NCI-H2029 (cell line): ENCODE measurements at places on chromosomes 16 and 17.
A peak's percentile ranks its signal among the peaks of the same experiment; 100 is the strongest.

- no peak for DNase-seq
Observed at GRCh38 chr16:25270577-25270976, 12.9 kb upstream of the ZKSCAN2 start.

DNA sequence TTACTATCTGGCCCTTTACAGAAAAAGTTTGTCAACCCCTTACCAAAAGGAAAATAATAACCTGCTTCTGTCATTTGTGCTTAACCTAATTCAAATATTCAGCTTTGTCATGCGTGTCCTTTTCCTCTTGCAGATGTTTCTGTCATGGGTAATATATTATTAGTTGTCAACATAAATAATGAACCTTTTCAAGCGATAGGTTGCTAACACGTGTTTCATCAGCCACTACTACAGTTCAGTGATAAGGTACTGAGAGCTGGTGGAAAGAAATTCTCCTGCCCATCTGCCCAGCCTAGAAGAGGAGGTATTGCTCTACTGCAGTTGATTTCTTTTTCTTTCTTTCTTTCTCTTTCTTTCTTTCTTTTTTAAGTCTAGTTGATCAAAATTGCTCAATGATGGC lies 12.0 kb upstream of the SRSF1 start:
- DNase-seq, result no peak

GRCh38 chr17:62925267-62925836 lies 40.7 kb upstream of the TANC2 start:
- no peak for DNase-seq

GRCh38 chr17:73747221-73748002 lies 103.2 kb upstream of the SDK2 start:
- DNase-seq, result peak; percentile 91

DNA sequence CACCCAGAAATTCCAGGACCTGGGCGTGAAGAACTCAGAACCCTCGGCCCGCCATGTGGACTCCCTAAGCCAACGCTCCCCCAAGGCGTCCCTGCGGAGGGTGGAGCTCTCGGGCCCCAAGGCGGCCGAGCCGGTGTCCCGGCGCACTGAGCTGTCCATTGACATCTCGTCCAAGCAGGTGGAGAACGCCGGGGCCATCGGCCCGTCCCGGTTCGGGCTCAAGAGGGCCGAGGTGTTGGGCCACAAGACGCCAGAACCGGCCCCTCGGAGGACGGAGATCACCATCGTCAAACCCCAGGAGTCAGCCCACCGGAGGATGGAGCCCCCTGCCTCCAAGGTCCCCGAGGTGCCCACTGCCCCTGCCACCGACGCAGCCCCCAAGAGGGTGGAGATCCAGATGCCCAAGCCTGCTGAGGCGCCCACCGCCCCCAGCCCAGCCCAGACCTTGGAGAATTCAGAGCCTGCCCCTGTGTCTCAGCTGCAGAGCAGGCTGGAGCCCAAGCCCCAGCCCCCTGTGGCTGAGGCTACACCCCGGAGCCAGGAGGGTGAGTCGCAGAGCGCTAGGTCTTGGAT lies 261.5 kb downstream of the SEC14L1 start:
- no peak for DNase-seq

DNA sequence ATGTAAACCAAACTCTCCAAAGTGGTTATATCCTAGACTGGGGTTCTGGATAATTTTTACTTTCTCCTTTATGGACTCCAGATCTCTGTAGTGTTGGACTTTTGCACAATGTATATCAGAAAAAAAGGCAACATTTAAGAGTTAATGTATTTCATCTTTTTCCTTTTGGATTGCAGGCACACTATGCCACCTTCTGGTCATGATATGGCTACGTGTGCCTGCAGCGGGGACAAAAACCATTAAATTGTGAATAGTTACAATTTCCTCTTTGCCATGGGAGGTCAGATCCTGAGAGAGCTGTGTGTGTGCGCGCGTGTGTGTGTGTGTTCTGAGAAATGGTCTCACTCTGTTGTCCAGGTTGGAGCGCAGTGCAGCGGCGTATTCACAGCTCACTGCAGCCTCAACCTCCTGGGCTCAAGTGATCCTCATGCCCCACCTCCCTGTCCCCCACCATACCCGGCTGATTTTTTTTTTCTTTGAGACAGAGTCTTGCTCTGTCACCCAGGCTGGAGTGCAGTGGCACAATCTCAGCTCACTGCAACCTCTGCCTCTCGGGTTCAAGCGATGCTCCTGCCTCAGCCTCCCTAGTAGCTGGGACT lies 4.3 kb upstream of the SGF29 start:
- no peak for DNase-seq

GRCh38 chr16:28130099-28131088 lies 66.9 kb upstream of the GSG1L start:
- no peak for DNase-seq

DNA sequence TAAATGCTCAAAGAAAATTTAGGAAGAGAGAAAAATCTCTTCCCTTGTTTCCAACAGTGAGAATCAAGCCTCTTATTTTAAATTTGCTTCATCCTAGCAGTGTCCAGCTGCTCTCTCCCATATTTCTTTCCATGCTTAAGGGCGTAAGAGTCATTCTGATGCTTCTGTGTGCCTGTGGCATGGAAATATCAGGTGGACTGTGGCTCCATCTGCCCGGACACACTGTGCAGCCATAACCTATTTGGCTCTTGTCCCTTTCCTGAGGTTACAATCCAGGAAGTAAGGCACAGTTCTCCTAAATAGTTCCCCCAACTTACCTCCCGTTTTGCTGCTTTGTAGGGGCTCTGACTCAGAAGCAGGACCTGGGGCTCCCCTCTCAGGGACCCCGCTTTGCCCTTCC lies 6.3 kb upstream of the KRT222 start:
- no peak for DNase-seq

DNA sequence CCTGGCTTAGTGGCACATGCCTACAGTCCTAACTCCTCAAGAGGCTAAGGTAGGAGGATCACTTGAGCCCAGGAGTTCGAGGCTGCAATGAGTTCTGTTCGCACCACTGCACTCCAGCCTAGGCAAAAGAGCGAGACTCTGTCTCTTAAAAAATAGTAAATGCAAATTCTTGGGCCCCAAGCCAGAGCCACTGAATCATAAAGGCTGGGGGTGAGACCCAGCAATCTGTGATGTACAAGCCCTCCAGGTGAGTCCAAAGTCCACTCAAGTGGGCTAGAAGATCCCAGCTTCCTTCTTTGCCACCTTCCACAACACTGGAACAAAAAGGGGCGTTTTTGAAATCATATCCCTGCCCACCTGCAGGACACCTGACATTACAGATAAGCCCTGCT lies 16.9 kb downstream of the TRIM25 start:
- no peak for DNase-seq

- DNase-seq, result no peak
Observed at GRCh38 chr16:65429504-65430181, 307.8 kb upstream of the CDH11 start.

DNA sequence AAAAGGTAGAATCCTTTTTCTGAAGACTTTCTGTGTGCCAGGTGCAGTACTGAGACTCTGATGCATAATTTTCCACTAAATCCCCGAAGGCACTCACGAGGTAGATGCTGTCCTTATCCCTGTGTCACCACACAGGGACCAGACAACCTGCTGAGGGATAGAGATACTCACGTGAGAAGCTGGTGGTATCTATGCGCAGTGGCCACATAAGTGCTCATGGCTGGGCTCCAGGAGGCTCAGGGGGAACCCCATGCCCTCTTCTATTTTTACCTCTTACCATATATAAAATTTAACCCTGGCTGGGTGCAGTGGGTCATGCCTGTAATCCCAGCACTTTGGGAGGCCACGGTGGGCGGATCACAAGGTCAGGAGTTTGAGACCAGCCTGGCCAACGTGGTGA lies 38.3 kb downstream of the NT5M start:
- DNase-seq, result no peak

DNA sequence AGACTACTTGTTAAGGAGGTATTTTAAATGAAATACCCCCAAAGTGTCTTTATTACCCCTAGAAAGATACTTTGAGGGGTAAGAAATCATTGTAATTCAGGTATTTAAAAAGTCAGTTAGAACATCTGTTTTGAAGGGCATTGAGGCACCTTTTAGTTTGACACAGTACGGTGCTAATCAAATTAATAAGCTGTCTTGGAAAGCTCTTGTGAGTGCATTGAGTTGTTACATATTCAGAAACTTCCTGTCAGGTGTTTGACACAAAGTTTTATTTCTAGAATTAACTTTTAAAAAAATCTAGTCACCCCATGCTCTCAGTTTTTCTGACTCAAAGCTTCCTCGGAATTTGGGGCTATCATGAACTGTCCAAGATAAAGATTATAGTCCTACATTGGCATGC lies 4.6 kb downstream of the RBBP6 start:
- DNase-seq, result no peak

- DNase-seq, result no peak
Observed at GRCh38 chr16:53753431-53753830, 49.5 kb downstream of the FTO start.

- no peak for DNase-seq
Observed at GRCh38 chr17:1480747-1481465, 11.6 kb downstream of the MYO1C start.

DNA sequence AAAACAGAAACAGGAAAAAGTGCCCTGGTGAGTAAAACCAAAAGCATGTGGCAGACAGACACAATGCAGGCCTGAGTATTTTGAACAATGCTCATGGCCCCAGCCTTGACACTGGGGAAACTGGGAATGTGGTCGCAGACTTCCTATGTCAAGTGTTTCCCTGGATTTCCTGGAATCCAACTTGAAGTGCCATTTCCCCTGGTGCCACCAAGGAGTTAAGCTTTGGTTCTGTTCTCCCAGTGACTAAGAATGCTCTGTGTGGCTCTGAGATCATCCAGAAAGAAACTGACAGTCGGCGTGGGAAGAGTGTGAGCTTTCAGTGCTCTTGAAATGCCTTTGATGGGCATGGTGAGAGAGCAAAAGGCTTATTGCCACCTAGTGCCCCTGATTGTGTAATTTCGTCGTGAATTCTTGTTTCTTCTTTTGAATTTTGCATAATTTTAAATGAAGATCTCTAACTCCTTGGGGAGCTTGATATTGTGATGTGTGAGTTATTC lies 96.0 kb downstream of the YPEL2 start:
- no peak for DNase-seq

- peak; percentile 15 for DNase-seq
Observed at GRCh38 chr17:49508061-49508865, 13.2 kb downstream of the NGFR start.

GRCh38 chr17:72359274-72359673 lies 238.5 kb downstream of the SOX9 start:
- DNase-seq, result no peak

DNA sequence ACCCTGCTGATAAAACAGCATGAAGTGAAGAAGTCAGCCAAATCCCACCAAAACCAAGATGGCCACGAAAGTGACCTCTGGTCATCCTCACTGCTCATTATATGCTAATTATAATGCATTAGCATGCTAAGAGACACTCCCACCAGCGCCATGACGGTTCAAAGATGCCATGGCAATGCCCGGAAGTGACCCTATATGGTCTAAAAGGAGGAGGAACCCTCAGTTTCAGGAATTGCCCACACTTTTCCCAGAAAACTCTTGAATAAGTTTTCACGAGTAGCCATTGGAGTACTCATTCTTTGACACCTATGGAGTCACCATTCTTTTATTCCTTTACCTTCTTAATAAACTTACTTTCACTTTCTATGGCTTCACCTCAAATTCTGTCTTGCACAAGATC lies 44.3 kb downstream of the GSG1L start:
- DNase-seq, result no peak

GRCh38 chr16:85518398-85519049 lies 94.6 kb upstream of the GSE1 start:
- DNase-seq, result no peak

DNA sequence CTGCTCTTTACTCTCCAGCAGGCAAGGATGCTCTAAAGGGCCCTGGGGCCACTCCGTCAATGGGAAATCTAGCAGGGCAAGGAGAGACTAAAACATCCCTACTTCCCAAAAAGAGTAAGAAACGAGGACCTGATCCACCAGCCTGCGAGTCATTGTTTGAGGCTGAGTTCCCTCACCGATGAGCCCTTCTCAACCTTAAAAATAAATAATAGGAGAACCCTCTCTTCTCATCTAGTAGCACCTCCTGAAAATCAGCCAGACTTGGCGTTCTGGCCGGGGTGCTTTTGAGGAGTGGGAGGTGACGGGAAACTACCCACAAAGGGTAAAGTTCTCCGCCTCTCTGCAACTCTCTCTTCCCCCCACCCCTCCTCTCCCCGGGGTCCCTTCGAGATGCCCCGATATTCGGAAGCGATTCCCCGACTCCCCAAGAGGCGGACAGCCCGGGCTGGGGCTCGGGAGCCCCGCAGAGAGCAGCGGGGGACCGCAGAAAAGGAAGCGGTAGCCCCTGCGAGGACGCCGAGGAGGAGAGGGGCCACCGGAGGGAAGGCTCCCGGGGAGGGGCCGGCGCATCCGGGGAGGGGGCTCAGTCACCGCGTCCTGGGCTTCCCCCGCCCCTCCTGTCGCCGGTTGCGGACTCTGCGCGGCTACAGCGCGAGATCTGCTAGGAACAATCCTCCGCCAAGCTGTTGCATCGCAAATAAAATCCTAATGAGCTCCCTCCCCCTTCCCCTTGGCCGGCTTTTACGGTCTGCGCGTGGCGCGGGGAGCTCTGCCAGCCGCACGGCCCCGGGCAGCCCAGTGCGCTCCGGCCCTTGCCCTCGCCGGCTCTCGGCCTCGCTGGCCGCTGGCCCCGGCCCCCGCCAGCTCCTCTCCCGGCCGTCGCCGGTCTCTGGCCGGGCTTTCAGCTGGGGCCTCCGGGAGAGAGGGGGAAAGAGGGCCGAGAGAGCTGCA lies 1.3 kb downstream of the HOXB9 start:
- no peak for DNase-seq

DNA sequence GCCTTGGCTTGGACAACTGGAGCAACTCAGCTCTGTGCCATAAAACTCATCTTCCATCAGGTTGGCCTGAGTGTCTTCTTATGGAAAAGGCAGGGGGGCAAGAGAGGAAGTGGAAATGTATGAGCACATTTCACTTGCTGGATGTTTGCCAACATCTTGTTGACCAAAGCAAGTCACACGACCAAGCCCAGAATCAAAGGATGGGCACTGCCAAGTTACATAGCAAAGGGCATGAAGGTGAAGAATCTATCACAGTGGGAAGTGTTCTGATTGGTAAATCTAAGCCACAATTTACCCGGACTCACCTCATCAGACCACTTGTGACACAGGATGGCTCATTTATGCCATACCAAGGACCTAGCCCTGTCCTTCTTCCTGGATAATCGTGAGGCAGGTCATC lies 310.5 kb upstream of the IRX5 start:
- DNase-seq, result peak; percentile 13

- no peak for DNase-seq
Observed at GRCh38 chr17:5381542-5381941, 37.9 kb downstream of the NUP88 start.

- no peak for DNase-seq
Observed at GRCh38 chr17:34366529-34367107, 3.6 kb upstream of the CCL1 start.

DNA sequence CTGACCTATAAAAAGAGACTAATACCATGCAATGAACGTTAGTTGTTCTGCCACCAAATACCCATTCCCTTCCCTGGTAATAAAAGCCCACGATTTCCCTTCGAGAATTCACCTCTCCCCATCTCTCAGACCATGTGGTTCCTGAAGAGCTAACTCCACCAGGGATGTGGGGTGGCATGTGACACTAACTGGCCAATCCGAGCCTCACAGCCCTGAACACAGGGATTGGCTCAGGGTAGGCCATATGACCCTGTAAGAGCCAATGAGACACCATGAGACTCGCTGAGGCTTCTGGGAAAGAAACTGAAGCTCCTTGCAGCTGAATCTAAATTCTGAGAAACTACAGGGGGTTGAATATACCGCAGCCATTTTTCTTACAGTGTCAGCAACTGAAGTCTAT lies 21.1 kb downstream of the HELZ start:
- no peak for DNase-seq
